ENCODE measurements at places on chromosomes 1 and 21. TPM values are rescaled to one million over a fixed set of nuclear protein-coding genes. Genes with fewer than 3 reads are reported as not detected.

The BACE2 gene
- 5.1 TPM for total RNA-seq

The AKIRIN1 gene
- 55.5 TPM for total RNA-seq

DNA sequence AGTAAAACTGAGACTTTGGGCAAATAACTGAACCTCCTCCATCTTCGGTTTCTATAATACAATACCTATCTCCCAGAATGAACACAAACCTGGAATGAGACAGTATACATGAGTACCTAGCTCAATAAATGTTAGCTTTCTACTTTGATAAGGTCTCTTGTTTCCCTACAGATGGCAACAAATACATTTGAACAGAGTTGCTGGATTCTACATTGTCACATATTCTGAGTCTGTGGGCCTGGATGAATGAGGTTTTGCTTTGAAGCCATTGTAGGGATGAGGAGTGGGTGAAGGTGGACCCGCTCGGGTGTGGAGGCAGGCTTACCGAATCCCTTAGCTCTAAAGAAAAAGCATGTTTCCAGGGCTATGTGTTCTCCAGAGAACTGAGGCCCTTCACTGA is 13.9 kb upstream of the FYB2 start:
- DNase-seq: no peak

- no peak for DNase-seq
Observed at GRCh38 chr1:97919585-97920261, 1.1 kb downstream of the DPYD start.

DNA sequence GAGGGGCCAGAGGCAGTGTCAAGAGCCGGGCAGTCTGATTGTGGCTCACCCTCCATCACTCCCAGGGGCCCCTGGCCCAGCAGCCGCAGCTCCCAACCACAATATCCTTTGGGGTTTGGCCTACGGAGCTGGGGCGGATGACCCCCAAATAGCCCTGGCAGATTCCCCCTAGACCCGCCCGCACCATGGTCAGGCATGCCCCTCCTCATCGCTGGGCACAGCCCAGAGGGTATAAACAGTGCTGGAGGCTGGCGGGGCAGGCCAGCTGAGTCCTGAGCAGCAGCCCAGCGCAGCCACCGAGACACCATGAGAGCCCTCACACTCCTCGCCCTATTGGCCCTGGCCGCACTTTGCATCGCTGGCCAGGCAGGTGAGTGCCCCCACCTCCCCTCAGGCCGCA is at the start of gene BGLAP:
Gene BGLAP (plus strand): TSS at position 259 of the 400 bp plus-strand sequence. CDS start 48 bp downstream, at position 307.
- DNase-seq: no peak

- DNase-seq: no peak
Observed at GRCh38 chr1:228781161-228781808, 46.0 kb downstream of the RHOU start.

Data from activated naive CD8-positive, alpha-beta T cell treated with anti-CD3 and anti-CD28 coated beads, Interleukin-2, amount 10 ng/mL, durations not matched to agents 7 days and 5 days (primary cell).